Stimulated activated naive CD4-positive, alpha-beta T cell (primary cell): ENCODE measurements at places on chromosomes 3 and 15.

DNA sequence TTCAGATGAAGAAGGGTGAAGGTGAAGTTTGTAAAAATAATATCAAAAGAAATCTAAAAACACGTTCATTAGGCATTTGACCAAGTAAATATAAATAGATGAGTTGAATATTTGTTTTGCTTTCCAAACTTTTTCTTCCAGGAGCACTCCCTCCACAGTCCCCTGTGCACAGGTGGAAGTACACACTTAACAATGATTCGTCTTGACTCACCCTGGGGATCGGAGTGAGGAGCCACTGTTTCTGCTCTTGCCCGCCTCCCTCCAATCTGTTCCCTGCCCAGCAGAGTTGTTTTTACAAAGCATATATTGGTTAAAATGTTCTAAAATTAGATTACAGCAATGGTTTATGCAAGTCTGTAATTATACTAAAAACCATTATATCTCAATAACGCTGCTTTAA, 175.1 kb downstream of the PTPRG start:
- no peak for DNase-seq

DNA sequence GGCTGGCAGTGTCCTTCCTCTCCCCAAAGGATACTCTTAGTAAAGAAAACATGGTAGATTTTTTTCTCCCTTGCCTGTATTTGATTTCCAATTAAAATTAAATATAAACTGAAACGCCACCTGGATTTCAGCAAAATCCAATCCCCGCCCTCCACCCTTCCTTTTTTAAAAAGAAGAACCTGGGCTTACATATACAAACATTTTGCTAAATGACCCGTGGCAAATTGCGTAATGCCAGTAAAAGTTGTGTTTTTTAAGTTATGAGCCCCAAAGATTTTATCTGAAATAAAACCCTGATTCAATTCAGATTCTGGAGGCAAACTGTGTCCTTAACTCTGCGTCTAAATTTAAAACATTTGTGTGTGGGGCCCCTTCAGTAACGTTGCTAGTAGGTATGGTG, 403.0 kb downstream of the FOXP1 start:
- DNase-seq, result no peak

GRCh38 chr15:43186003-43186353, 775 bp downstream of the CCNDBP1 start:
- no peak for DNase-seq

DNA sequence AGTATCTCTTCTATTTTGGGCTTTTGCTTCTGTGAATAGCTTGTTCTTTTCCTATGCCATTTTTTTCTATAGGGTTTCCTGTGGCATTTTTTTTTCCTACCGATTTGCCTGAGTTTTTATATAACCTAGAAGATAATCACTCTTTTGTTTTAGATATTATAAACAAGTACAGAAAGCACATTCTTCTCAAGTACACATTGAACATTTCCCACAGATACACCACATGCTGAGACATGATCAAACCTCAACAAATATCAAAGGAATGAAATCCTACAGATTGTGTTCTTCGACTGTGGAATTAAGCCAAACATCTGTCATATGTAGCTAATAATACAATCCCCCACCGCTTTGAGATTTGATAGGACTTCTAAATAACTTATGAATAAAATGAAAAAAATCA, 9.1 kb upstream of the FEM1B start:
- no peak for DNase-seq

DNA sequence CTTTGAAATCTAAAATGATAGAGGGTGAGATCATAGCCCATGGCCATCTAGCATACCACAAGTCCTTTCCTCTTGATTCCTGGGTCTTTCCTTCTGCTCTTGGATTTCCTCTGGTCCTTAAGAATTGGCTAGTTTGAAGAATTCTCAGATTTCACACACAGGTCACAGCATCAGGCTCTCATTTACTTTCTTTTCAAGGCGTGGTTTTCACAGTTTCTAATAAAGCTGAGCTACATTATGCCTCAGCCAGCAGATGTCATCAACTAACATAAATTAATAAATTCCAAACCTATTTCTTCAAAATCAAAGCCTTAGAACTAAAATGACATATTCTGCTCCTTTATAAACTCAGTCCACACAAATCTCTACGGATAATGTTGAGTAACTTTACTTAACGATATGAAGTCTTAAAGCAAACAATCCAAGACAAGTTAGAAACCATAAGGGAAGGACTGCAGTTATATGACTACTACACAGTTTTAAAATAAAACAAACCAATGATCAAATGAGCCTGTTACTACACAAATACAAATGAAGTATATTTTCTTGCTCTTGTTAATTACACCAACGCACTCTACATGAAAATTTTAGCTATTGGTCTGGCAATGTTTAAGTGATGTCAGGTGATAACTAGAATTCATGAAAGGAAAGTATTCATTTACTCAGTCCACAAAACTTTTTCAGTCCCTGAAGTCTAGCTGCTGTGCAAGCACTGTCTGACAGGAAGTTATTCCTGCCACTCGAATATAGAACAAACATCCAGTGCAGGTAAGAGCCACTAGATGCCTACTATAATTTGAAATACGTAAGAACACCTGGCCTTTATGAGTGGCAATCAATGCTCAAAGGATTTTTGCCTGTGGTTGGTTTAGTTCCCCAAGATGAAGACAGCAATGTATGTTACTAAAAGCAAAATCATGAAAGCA, 9.2 kb downstream of the CCDC14 start:
- DNase-seq, result no peak

DNA sequence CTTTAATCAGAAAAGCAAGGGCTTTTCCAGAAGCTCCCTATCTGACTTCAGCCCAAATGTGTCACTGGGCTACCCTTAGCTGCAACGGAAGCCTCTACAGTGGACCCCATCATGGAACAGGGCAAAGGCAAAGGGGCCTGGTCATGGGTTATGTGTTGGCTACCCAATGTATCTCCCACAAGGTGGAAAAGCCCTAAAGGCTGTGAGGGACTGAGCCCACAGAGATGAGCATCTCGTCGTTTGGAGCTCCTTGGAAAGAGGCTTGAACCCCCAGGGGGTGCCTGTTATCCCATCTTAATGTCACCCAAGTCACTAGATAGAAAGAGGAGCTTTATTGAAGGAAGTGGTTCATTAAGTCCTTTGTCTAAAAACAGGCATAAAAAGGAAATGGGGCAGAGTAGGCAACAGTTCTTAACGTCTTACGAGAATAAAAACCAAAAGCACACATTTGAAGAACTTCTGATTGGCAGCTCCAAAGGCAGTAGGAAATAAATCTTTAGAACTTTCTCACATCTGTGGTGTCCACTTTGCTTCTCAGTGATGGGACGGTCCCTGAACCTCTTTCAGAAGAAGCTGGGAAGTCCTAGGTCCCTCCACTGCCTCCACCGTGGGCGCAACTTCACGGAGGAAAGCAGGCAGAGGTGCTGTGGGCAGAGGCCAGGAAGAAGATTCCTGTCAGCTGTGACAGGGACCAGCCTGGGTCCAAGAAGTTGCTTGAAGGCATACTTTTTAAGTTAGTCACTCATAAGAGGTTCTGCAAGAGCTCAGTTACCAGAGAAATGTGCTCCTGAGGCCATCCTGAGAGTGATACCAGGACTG, 93.7 kb downstream of the MYLK start:
- no peak for DNase-seq

GRCh38 chr15:56064152-56064551, 70.7 kb upstream of the NEDD4 start:
- DNase-seq, result no peak

GRCh38 chr3:133509488-133509887, 64.0 kb upstream of the CDV3 start:
- DNase-seq, result no peak

DNA sequence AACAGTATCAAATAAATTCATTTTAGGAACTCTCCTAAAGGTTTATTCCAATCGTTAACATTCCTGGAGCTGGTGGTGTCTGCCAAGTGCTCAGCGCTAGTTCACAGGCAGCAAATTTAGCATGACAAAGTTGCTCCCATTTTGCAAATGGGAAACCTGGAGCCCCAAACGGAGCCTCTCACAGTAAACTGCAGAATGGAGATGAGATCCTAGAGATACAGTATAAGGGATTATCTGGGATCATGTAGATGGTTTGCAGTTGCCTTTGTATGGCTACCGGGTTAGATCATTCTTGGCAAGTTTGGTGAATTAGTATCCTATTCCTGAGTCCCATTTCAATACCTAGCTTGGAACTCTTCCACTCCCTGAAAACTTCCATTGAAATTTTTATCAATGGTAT, 173.7 kb downstream of the CDIN1 start:
- no peak for DNase-seq

GRCh38 chr15:59976480-59977271, 27.4 kb upstream of the FOXB1 start:
- DNase-seq, result peak; percentile 83

- no peak for DNase-seq
Observed at GRCh38 chr15:50064673-50065072, 54.4 kb downstream of the ATP8B4 start.

DNA sequence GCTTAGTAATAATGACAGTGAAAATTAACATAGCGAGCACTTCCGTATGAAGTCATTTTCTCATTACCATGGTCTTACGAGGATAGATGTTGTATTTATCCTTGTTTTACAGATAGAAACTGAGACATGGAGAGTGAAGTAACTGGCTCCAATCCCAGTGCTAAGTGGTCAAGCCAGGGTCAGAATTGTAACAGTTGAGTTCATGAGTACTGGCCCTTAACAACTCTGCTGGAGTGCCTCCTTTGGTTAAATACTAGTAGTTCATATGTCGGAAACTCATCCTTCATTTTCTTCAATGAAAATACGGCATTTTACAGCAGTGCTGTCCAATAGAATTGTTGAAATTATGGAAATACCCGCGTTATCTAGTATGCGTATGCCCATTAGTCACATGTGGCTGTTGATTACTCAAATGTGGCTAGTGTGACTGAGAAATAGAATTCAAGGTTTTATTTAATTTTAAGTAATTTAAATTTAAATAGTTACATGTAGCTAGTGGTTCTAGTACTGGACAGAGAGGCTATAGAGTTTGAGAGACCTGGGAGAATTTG, 32.5 kb downstream of the FNDC3B start:
- DNase-seq, result no peak

DNA sequence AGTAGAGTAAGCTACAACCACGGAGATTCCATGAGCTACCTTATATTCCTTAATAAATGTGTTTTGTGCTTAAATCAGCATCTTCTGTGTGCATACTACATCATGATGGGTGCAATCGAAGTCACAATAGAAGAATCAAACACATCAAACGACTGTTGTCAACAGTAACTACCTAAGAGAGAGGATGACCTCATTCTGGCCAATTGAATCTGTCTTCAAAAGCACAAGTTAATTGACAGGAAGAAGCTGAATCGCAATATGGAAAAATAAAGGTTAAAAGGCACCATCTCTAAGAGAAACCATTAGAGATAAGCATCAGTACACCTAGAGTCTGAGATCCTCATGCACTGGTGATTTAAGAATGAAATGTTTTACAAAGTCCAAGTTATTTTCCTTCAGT, 39.0 kb downstream of the CD200R1L start:
- DNase-seq, result no peak

GRCh38 chr15:98744506-98744905, 96.2 kb downstream of the IGF1R start:
- no peak for DNase-seq

DNA sequence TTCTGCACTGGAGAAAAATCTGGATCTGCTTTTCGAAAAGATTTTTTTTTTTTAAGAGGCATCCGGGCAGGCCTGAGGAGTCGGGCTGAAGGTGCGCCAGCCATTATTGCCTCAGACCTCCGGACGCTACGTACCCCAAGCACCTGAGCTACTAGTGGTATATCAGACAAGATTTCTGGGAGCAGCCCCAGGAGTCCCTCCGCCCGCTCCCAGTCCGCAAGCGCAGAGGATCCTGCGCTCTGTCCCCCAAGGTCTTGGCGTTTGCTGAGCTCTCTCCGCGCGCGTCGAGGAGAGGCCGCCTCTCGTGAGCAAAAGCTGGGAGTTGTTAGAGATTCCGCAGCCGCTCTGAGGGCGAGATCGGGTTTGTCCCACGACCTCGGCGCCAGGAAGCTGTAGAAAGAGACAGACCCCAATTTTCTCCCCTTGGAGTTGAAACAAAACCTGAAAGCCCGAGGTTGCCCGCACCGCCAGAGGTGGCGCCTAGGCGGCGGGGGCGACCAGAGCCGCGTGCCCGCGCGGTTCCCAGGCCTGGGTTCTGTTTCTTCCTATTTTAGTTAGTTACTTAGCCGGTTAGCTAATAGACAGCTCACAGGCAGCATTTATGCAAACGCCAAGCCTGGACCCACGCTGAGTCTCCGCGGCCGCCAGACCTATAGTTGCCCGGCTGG, 72.5 kb upstream of the POLG start:
- no peak for DNase-seq
